ENCODE measurements at places on chromosomes 5 and 9. TPM values are rescaled to one million over a fixed set of nuclear protein-coding genes. Genes with fewer than 3 reads are reported as not detected.

PCDHGA1 gene
- 0.84 TPM for total RNA-seq

FOXE1 gene
- total RNA-seq = not detected

GRCh38 chr5:173644673-173645436 is 28.4 kb upstream of the BOD1 start:
- no peak for DNase-seq

DNA sequence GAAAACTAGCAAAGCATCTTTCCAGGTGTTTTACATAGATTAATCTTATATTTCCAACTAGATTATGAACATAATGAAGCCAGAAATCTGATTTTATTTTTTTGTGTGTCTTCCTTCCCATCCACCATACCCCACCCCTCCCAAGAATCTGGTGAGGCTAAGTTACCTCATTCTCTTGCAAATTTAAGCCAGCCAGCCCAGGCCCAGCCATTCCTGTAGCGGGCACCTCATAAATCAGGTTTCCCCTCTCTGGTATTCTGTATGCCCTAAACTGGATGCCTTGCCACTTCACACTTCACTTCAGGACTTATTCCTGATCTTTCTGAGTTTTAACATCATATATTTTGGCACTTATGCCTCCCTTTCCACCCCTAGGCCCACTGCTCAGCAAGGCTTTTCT is 21.8 kb downstream of the C9 start:
- no peak for DNase-seq

DNA sequence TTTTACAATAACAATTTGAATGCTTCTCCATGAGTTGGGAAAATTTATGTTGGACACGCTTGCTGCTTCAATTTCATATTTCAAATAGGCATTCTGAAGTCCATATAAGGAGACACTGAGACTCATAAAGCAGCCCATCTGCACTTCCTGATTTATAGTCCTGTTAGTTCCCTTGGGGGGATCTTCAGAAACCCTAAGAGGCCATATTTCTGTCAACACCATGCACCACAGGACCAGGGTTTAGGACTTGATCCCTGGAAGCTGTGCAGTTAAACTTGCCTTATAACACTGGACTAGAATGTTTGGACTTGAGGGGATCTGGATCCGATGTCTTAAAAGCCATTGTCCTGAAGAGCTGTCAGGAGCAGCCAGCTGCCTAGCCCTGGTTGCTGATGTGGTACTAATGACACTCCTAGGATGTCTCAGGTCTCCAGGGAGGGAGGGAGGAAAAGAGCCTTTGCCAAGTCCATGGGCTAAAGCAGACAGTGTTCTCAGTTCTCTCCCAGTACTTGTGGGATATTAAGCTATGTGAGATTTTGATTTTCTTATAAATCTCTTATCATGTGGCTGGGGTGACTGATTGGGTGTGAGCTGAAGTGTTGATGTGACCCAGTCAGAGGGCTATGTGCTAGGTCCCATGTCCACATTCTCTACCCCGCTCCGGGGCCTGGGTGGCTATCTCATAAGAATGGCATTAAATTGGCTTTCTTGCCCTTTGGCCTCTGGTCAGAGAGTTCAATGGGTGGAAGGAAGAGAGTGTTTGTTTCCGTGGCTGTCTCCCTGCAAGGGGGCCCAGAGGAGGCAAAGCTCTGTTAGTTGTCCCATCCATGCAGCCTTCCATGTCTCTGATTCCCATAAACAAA is 399.8 kb downstream of the OSTF1 start:
- no peak for DNase-seq

PTBP3 gene
- 124 TPM for total RNA-seq

GRCh38 chr9:13151489-13151888 is 128.0 kb downstream of the MPDZ start:
- no peak for DNase-seq

GRCh38 chr5:143413958-143414669 is 10.6 kb upstream of the NR3C1 start:
- DNase-seq = no peak

DNA sequence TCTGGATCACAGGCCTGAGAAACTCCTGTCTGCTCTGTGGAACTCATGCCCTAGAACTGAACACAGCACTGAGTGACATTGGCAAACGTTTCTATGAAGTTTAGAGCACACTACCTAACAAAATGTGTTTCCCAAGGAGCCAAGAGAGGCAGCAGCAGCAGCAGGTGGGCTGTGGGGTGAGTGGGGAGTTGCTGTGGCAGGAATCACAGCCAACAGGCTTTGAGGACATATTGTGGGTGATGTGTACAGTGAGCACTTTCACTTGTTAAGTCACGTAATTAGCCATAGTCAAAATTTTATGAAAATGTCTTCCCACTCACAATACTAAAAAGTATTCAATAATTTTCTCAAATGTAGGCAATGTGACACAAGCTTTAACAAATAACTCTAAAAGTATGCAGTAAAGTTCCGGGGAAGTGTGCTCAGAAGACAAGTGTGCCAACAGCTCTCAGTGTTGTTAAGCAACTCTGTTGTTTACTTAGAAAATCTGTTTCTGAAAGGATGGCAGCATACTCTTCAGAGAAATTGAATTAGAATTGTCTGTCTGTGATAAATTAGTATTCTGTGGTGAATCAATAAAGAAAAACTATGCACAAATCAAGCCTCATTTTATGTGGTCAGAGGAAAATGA is 482.1 kb downstream of the SEMA5A start:
- no peak for DNase-seq

- DNase-seq = no peak
Observed at GRCh38 chr9:124174433-124174832, 83.3 kb upstream of the NEK6 start.

- no peak for DNase-seq
Observed at GRCh38 chr9:71243951-71244350, 122.5 kb upstream of the TRPM3 start.

DNA sequence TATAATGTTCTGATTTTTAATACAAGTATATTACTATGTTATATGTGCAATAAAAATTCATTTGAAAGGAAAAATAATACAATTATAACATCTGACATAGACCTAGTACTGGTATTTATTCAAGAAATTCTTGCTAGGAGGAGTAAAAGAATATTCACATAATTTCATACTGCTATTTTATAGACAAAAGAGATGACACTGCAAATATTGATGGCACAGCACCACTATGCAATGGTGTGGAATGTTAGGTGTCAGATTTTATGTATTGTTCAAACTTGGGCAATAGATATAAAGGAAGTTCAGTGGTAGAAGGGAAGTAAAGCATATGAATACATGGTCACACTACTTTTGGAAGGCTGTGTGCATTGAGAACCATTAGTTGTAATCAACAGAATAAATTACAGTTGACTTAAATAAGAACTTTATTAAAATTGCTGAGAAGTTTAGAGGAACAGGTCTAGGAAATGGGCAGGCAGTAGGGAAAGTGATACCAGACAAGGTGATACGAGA is 143.9 kb downstream of the OR2K2 start:
- DNase-seq = no peak

CCDC112 gene
- 15.6 TPM for total RNA-seq

DNA sequence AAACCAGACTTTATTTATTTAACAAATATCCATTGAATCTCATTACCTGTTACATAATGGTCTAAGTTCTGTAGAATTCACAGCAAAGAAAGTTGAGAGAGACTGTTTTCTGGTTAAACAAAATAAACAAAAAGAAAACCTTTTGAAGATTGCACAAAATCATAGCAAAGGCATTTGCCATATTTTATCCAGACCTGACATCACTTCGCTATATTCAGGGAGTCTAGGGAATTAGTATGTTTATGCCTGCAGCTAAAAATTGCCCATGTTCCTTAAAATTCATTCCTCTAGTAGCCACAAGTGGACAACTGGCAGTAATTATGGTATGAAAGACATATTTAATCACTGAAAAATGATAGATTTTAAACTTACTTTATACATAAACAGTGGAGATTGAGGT is 577.0 kb upstream of the DAB2 start:
- no peak for DNase-seq

- DNase-seq = no peak
Observed at GRCh38 chr9:94853887-94854286, 127.4 kb downstream of the AOPEP start.

LCNL1 gene
- not detected for total RNA-seq

NR2F1 gene
- not detected for total RNA-seq

UBQLN1 gene
- 105 TPM for total RNA-seq

ESM1 gene
- not detected for total RNA-seq

DNA sequence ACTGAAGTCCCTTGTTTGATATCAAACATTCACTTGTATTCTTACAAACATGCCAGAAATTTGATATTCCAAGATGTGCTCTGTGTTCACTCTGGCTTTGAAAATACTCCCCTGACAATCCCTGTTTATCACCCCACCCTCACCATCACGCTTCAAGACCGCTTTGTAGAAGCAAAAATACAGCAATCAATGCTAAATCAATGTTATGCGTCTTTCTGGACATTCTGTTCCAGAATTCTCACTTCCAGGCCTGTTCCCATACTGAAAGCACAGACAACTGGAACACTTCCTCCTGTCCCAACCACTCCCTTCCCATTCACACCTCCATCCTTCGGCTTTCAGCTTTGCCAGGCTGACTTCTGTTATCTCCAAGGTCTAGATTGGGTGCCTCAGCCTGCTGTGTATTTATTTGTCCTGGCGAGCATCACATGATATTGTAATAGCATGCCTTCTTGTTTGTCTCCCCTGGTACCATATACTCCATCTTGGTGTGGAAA is 72.8 kb downstream of the SNCAIP start:
- DNase-seq = no peak

- no peak for DNase-seq
Observed at GRCh38 chr5:28523888-28524635, 1485.7 kb upstream of the CDH9 start.

OR13C8 gene
- total RNA-seq = not detected

- DNase-seq = no peak
Observed at GRCh38 chr5:60455589-60455988, 244.4 kb downstream of the DEPDC1B start.

PRSS3 gene
- total RNA-seq = not detected

DNA sequence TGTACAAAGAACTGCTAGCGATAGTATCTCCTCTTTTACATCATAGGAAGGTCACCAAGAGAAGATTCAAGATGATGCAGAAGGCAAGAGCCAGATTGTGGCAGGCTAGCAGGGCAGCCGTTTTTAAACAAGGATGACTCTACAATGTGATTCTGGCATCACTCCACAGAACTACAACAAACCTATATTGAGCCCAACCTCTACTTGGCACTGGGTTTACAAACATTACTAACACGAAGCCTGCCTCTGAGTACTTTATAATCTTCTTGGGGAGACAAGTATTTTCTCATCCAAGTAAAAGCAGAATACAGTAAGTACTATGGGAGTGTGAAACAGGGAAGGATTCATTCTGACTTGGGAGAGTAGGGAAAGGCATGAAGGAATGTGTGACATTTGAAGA is 448.6 kb downstream of the ZNF608 start:
- DNase-seq = no peak

BARHL1 gene
- total RNA-seq = not detected

DNA sequence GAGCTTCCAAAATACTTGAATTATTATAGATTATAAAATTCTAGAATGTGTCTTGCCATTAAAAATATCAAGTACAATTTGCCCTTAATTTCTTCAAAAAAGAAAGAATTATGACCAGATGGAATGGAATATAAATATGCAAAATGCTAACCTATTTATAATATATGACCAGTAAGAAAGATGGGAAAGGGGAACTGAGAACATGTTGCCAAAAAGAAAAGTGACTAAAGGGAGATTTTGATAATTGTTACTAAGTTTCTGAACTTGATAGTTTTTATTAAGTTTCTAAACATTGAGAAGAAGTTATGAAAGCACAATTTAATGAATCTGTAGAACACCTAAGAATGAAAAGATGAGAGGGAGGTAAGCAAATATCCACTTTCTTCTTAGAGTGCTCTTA is 188.4 kb upstream of the NR4A3 start:
- DNase-seq = no peak

GRCh38 chr9:117265253-117265652 is 149.6 kb downstream of the ASTN2 start:
- DNase-seq = no peak

DNA sequence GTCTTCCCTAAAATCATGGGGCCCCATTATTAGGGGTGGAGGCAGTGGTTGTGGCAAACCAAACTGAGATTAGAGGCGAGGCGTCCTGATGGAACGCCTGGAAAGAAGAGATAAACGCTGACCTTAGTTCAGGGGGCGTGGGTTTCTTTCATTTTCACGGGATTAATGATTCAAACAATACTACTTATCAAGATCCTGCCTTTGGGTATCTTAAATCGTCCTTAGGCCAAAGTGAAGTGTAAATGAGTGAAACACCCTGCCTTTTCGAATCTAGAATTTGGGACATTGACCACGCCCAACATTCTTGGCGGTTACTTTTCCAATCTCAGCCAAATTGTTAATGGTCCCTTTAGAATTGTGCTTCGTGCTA is 1.0 kb upstream of the UBTD2 start:
- DNase-seq = no peak

- DNase-seq = no peak
Observed at GRCh38 chr5:108437425-108437824, 55.5 kb upstream of the FBXL17 start.

- DNase-seq = no peak
Observed at GRCh38 chr5:43037636-43038495, 2.3 kb downstream of the ANXA2R start.

GRCh38 chr5:151463137-151464029 is 16.0 kb downstream of the SLC36A1 start:
- DNase-seq = peak; percentile 83

CENPP gene
- total RNA-seq = 9.9 TPM

GRCh38 chr9:84857211-84857610 is 187.7 kb downstream of the NTRK2 start:
- no peak for DNase-seq

MLLT3 gene
- total RNA-seq = 9.6 TPM

DNA sequence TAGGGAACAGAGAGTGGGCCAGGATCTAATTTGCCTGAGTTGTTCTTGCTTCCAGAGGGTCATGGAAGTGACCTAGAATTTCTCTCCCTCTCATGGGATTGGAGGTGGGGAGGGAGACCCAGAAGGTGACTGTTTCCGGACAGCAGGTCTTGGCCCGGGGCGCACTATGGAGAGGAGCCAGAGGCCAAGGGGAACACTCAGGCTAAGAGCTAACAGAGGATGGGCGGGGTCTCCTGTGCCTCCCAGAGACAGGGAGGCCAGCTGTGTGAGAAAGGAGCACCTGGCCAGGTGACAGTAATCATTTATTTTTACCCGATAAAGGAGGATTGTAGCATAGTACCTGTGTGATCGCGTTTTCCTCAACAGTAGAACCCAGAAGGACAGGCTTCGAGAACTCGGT is 50.9 kb upstream of the ANKH start:
- DNase-seq = no peak

GRCh38 chr5:121890297-121890858 is 38.7 kb downstream of the FTMT start:
- no peak for DNase-seq
